ENCODE measurements at places on chromosomes 13 and 19.

DNA sequence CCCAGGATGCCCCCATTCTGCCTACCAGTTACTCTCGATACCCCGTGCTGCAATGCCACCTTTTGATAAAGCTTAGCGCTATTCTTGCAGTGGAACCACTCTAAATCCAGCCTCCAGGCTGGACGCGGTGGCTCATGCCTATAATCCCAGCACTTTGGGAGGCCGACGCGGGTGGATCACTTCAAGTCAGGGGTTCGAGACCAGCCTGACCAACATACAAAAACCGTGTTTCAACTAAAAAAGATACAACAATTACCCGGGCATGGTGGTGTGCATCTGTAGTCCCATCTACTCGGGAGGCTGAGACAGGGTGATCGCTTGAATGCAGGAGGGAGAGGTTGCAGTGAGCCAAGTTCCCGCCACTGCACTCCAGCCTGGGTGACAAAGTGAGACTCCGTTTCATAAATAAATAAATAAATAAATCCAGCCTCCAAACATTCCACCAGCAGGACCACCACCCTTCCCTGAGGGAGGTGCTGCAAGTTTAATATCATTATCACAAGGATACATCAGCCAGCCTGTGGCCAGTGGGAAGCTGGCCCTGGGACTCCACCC, 27.7 kb downstream of the CYP2B6 start:
- no peak for DNase-seq

GRCh38 chr13:51781246-51782022, 22.5 kb downstream of the DHRS12 start:
- DNase-seq: no peak

DNA sequence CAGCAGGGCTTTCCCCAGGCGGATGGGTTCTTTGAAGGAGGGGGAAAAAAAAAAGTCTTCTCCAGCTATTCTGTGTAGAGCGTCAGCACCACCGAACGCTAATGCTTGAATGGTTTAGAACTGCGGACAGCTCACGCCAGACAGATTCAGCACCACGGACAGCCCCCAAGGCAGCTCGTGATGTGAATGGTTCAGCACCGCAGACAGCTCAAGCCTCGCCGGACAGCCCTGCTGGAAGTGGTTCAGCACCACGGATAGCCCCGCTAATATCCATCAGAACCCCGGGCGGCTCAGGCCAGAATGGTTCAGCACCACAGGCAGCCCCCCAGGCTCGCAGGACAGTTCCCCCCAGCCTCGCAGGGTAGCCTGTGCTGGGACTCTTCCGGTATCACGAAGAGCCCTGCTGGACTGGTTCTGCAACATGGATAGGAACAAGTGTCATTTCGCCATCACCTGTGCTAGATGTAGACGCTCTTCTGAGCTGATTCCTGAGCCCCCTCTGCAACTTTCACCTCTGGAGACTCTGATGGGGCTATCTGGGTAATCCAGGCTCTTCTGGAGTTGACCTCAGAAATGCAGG, 4.9 kb upstream of the SMIM17 start:
- no peak for DNase-seq

DNA sequence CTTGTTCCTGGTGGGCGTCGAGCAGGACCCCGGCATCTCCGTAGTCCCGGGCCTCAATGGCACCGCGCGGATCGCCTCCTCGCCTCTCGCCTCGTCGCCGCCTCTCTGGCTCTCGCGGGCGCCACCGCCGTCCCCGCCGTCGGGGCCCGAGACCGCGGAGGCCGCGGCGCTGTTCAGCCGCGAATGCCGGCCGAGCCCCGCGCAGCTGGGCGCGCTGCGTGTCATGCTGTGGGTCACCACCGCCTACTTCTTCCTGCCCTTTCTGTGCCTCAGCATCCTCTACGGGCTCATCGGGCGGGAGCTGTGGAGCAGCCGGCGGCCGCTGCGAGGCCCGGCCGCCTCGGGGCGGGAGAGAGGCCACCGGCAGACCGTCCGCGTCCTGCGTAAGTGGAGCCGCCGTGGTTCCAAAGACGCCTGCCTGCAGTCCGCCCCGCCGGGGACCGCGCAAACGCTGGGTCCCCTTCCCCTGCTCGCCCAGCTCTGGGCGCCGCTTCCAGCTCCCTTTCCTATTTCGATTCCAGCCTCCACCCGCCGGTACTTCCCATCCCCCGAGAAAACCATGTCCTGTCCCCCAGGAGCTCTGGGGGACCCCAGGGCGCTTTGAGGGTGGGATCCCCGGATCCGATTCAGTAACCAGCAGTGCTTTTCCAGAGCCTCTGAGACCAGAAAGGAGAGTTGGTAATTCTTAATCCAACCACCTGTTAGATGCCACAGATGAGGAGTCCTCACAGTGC, 885 bp downstream of the MLNR start:
- no peak for DNase-seq

DNA sequence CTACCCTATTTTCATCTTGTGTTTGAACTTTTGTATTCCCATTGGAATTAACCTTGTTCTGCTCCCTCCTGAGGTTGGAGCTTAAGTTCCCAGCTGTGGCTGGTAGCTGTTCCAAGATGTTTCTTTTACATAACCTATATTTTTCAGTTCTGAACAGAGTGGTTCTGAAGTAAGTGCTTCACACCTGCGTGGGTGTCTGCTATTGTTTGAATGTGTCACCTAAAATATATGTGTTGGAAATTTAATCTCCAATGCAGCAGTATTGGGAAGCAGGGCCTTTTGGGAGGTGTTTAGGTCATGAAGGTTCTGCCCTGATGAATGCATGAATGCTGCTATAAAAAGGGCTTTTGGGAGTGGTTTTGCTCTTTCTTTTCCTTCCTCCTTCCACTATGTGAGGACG, 123.8 kb downstream of the LACC1 start:
- no peak for DNase-seq

- no peak for DNase-seq
Measured at GRCh38 chr19:42233678-42234292, 8.6 kb downstream of the GSK3A start.

DNA sequence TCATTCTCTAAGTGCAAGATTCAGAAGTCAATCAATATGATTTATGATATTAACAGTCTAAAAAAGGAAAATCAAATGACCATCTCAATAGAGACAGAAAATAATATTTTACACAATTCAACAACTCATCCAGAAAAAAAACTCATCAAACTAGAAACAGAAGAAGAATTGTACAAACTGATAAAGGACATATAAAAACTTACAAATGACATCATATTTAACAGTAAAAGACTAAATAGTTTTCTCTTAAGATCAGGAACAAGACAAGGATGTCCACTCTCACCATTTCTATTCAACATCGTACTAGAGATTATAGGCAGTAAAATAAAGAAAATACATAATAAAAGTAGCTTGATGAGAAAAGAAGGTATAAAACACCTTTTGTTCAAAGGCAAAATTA, 527.3 kb downstream of the DACH1 start:
- DNase-seq: no peak

DNA sequence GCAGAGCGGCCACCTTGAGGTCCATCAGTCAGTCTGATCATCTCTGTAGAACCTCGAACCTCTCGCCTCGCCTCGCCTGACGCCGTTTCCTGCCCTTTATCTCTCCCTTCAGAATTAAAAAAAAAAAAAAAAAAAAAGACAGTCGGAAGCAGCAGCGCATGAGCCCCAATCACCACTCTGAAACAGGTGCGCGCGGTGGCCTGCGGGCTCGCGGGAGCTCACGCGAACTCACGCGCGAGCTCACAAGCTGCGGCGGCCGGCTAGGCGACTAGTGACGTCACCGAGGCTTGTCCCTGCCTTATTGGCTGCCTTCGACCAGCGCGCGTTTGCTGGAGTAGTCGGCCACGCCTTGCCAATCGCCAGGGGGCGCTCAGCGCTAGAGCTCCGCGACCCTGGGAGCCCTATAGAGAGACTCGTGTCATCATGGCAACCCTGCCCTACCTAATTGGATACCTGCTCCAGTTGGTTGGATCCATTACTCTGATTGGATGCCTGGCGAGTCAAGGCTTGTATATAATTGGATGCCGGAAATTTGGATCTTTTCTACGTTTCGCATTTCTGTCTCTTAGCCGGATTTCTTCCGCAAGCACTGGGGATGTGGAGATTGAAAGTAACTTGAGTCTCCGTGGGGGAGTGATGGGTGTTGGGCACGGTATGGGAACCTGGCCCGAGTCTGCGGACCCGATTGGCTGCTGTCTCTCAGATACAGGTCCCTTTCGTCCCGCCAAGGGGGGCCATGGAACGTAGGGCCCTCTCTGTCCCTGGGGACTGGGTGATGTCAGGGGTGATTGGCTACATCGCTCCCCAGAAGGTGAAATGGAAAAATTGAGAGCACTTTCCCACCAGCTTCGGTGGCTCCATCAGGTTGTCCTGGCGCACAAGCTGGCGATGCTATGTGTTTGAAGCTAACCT, 31.6 kb downstream of the SYT3 start:
- peak; percentile 97 for DNase-seq

DNA sequence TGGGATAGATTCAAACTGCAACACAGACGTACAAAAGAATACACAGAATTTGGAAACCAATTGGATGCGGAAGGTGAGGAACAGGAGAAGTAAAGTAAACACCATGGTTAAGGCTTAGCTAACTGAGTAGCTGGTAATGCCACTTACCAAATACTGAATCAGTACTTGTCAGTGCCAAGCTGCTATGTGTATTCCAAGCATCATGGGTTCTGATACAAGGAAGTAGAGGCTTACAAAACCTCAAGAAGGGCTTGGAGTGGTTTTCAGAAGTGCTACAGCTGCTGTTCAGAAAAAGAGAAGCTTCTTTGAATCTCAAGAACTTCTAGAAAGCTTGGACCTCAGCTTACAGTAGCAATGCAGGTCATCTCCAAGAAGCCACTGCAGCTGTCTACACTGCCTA, 35.9 kb upstream of the DCT start:
- no peak for DNase-seq

GRCh38 chr19:45278087-45278486, 27.0 kb downstream of the MARK4 start:
- no peak for DNase-seq

DNA sequence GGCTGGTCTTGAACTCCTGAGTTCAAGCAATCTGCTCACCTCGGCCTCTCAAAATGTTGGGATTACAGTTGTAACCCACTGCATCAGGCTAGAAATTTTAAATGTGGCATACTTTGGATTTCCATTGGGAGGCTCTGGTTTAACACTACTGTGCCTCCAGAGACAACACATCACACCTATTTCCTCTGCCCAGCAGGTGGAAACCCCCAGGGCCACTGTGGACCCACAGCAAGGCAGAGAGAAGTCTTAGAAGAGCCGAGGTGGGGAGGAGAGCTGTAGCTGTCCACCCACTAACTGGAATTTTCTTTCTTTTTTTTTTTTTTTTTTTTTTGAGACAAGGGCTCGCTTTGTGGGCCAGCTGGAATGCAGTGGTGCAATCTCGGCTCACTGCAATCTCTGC, 39.4 kb downstream of the IER2 start:
- no peak for DNase-seq

- DNase-seq: no peak
Measured at GRCh38 chr13:110665491-110666254, 40.2 kb downstream of the CARS2 start.

- DNase-seq: no peak
Measured at GRCh38 chr13:79352107-79352506, 53.9 kb downstream of the RBM26 start.

- no peak for DNase-seq
Measured at GRCh38 chr13:93079294-93079693, 147.3 kb upstream of the GPC6 start.

DNA sequence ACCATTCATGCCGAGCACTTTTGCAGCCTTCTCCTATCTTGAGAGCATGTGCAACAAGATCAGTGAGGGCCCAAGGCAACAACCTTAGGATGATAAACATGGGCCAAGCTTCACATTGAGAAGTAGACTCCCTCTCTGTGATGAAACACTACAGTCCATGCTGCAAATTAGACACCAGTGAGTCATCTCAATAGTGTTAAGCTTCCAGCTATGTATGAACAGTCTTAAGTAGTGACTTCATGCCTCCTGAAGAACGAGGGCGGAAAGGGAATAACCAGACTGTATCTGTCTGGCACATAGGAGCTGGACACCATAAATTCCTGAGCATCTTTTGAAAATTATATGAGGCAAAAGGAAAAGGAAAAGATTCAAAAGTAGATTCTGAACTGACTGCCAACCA, 309.9 kb upstream of the SLITRK1 start:
- no peak for DNase-seq

DNA sequence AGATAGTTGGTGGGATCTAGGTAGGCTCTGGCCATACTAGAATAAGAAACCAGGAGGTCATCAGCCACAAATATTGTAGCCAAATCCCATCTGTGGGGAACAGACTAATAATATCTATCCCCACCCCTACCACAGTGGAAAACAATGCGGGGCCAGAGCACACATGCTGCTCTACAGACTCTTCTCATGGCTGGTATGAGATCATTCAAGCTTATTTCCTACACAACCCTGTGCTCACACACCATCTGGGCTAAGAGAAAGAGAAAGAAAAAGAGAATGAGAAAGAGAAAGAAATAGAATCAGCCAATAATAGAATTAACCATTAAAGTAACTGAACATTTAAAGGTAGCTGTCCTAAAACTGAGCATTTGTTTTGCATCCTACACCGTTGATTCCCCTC, 1268.4 kb upstream of the SPRY2 start:
- DNase-seq: no peak

- no peak for DNase-seq
Measured at GRCh38 chr19:1265615-1266128, 3.5 kb upstream of the CIRBP start.

- DNase-seq: peak; percentile 62
Measured at GRCh38 chr19:3387645-3388589, 21.5 kb downstream of the NFIC start.

DNA sequence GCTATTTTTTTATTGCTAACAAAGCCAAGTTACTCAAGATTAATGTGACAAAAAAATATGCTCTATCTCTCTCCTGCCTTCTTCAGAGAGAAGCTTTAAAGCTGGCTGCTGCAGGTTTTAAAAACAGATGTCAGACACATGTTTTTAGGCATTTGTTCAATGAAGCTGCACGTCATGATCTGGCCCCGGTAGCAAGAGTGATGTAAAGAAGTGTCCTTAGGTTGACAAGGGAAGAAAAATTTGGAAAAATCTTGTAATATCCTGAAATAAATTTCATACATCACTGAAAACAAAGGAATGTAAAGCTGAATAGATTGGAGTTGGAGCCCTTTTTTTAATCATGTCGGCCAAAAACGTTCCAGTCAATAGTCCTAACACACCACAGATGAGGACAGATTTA, 531.4 kb upstream of the NBEA start:
- DNase-seq: no peak
